ENCODE measurements at places on chromosomes 6 and 20.

- no peak for DNase-seq
Observed at GRCh38 chr6:110067837-110068591, 89.9 kb downstream of the GPR6 start.

GRCh38 chr6:141677598-141678211, 455.0 kb upstream of the GJE1 start:
- DNase-seq, result no peak

DNA sequence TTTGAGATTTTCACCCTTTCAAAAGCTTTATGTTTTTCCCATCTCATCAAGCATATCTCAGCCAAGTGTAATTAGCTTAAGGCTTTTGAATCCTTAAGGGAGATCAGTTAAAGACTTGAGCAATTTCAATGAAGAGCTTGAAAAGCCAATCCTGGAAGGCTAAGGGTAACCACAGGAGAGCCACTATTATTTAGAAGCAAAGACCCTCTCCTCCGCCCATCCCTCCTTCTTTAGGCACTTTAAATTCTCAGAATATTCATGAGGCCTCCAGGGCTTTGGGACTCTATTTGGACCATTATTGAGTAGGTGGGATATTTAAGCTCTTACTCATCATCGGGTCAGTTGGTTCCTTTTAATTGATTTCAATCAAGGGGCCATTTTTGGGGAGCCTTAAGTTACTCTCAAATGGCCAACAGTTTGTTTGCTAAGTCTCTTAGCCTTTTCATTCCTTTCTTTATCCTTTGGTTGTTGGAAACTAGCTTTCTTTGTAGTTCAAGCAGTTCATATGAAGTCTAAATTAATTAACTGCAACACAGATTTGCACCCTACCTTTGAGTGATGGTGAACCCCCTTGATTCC, 567.2 kb downstream of the KIF16B start:
- no peak for DNase-seq

DNA sequence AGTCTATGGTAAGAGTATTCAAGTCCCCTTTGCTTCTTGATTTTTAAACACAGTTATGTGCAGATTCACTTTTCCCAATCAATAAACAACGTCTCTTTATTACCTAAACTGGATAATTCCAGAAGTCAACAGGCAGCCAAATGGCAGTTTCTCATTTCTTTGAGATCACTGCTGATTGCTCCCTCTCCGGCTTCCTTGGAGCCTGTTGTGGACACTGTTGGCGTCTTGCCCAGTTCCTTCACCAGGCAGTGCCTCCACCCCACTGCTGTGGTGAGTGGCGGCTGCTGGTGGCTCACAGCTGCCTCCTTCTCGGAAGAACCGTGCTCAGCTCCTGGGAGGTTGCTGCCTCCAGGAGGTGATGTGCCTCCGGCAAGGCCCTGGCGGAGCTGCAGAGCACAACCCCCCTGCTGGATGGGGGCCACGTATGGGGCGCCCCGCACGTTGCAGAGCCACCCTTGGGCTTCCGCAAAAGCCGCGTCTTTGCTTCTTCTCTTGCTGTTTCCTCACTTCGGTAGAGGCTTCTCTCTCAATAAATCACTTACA, 105.1 kb upstream of the CNKSR3 start:
- DNase-seq, result no peak

DNA sequence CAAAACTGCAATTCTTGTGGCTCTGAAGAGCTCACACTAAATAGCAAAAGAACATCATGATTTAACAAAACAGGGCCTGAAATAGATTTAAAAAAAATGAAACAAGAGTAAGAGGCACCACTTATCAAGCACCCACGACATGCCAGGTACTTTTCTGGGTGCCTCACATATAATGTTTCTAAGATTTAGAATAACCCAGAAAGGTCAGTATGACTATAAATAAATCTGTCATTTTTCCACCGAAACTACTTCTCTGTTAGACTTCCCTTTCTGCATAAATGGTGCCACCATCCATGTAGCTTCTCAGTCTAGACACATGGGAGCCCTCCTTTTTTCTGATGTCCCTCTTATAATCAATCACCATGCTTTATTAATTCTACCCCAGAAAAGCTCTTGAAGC, 652.4 kb upstream of the CHD6 start:
- DNase-seq, result no peak

DNA sequence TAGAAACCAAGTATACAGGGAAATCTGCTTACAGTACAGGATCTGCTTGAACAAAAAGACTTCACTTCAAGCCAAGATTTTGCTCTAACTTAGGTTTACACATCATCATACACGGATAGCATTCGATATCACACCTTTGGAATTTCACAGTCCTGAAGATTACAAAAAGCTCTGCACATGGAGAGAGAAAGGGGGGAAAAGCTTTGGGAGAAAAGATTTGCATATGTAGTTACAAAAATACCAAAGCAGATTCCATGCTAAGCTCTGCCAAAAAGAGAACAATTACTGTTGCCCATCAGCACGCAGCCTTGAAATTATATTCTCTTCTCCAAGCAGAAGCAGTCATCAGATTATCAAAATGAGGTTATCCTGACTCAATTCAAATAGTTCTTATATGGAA, 62.0 kb downstream of the HIVEP2 start:
- DNase-seq, result no peak

DNA sequence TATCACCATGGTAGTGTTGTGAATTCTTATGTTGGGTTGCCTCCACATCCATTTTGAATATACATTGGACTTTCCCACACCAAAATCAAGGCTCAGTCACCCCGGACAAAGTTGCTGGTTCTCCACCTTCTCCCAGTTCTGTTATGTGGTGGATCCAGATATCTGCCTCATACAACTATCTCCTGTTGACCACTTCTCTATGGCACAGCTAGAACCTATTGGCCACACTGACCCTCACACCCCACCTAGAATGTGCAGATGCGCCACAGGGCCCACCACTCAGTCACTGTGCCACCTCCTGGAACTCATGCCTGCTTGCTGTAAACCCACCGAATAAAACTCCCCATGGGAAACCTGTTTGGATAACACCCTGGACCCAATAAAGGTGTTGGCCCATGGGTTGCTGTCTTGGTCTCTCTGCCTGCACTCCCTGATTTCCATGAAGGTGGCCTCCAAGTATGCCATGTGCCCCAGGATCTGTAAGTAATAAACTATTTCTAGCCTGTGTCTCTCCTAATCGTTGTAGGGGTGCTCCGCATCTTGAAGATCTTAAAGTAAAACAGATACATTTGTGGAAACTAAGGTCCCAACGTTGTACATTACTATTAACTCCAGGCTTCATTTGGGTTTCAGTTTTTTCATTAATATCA, 7.2 kb upstream of the NQO2 start:
- no peak for DNase-seq

DNA sequence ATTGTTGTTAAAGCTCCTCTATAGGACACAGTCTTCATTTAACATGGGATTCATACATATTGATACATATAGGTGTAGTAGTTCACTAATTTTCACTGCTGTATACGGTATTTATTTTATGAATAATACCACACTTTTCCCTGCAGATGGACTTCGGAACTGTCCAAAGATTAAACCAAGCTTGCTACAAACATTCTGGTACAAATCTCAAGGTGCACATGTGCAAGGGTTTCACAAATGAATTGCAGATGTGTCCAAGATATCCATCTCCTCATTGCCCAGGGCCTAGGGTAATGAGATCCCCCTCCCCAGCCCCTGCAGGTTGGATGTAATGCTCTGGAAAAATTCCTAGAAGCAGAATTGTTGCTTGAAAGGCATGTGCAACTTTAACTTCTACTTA, 31.4 kb downstream of the DTNBP1 start:
- DNase-seq, result no peak

- no peak for DNase-seq
Observed at GRCh38 chr6:107187630-107188029, 72.3 kb upstream of the BEND3 start.
